Choroid plexus epithelial cell (primary cell): ENCODE measurements at places on chromosomes 12 and 14.

GRCh38 chr14:33647385-33647786 lies 303.5 kb downstream of the EGLN3 start:
- DNase-seq = peak; percentile 98

- DNase-seq = no peak
Observed at GRCh38 chr14:101177301-101177971, 273.9 kb upstream of the RTL1 start.

- peak; percentile 25 for DNase-seq
Observed at GRCh38 chr12:41264281-41264680, 76.2 kb downstream of the PDZRN4 start.

DNA sequence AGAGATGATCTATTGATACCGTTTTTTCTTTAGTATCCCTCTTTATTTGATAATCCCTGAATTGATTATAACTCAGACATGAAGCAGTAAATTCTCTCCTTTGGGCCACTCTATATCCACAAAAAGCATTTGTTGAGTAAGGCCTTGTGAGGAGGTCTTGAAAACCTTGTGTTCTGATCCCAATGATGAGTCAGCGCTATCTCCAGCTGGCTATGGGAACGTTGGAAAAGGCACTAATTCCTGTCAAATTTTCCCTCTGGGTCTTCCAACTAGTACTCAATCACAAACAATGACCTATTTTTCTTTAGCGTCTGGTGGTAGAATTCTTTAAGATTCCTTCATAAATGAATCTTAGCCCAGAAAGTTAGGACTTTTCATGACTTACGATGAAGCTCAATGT lies 168.4 kb upstream of the LRIG3 start:
- DNase-seq = no peak

- no peak for DNase-seq
Observed at GRCh38 chr12:57027805-57028153, 11.4 kb upstream of the TAC3 start.

DNA sequence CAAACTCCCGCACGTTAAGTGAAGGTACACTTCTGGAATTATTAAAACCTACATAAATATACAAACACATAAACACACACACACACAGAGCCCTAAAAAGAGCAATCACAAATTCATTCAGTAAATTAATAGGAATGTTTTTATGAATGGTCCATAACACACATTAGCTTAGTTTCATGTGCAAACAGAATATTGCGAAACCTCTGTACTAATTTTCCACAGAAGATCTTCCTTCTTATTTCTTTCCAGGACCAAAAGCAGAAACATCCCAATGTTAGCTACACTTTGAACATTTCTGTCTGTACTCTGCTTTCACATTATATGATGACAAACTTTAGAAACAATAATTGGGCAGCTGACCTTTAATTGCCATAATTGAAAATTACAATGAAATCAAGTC lies 101.6 kb downstream of the SOX5 start:
- DNase-seq = no peak

DNA sequence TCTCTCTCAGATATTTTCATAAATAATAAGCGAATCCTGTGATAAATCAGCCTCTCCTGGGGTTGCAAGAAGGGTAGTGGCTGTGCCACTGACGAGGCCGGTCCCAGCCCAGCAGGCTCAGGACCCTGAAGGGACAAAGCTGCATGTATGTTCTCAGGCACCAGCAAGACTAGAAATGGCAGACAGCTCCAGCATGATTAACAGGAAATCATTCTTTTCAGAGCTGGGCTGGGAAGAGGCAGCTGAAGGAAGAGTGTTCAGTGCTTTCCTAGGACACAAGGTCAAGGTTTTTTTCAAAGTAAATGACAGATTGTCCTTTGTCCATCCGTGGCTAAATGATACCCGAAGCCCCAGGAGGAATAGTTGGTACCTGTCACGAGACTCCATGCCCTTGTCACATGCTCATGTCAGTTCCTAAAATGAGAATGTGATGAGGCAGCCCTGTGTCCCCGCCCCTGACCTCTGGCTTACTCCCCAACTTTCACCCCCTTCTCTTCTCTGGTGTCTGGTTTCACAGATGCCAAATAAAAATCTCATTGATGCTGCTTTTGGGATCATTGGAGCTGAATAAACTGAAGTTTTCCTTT lies 65.1 kb downstream of the PPP1R36 start:
- DNase-seq = no peak

DNA sequence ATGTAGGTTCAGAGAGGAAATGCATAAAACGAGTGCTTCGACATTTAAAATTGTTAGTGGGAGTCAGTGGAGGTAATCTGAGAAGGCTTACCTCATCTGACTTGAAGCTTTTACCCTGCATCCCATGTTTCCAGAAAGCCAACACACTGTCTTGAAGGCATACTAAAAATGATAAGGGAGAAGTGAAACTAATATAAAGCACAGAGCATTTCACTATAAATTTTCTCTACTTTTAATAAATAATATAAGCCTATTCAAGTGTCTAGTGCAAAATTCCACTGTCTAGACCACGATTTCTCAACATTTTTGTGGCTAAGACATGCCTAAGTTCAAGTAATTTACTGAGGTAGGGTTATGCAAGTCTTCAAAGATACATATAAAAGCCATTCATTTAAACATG lies 29.1 kb upstream of the CDKL1 start:
- peak; percentile 86 for DNase-seq

DNA sequence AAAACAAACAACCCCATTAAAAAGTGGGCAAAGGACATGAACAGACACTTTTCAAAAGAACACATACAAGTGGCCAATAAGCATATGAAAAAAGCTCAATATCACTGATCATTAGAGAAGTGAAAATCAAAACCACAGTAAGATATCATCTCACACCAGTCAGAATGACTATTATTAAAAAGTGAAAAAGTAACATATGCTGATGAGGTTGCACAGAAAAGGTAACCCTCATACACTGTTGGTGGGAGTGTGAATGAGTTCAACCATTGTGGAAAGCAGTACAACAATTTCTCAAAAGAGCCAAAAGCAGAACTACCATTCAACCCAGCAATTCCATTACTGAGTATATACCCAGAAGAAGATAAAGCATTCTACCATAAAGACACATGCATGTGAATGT lies 18.2 kb downstream of the PDE6H start:
- no peak for DNase-seq

DNA sequence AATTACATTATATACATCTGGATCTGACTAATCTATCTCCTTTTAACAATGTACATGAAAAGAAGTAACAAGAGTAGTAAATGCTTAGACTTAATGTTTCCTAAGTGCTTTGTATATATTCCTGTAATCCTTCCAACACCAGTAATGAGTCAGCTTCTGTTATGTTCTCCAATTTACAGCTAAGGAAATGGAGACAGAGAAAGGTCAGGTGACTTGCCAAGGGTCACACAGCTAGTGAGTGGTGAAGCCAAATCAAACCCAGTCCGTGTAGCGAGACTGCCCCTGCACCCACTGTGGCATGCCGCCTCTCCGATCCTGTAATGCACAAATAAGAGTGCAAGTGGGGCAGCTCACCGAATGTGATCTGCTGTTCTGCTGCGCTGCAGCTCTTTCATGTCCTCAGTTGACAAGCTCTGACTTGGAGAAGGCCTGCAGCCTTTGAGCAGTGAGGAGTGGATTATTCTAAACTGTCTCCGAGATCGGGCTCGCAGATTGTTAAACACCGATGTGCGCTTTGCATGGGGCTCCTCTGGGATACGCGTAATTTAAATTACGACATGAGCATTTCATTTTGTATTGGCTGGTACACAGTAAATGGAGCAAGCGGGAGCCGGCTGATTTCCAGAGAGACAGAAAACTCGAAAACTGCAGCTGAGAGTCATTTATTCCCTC lies 65.1 kb upstream of the KTN1 start:
- peak; percentile 83 for DNase-seq

GRCh38 chr14:77375973-77376770 lies 722 bp downstream of the TMED8 start:
- DNase-seq = peak; percentile 21

DNA sequence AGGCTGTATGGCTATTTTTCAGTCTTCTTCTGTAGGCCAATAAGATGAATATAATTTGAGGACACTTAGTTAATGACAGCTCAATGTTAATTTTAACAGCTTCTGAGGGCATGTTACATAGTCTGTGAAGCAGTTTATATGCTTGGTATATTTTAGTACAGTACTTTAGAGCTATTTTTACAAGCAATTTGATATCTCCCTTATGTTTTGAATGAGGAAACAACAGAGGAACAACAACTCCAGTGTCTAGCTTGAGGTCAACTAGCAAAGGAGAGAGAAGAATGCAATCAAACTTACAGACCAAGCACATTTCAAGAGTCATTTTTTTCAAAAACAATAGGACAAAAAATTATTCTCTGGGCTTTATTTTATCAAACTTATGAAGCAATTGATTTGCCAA lies 469.1 kb upstream of the DCN start:
- no peak for DNase-seq

GRCh38 chr14:85991156-85991555 lies 461.2 kb downstream of the FLRT2 start:
- peak; percentile 32 for DNase-seq

GRCh38 chr14:79552778-79553177 lies 658.5 kb downstream of the DIO2 start:
- DNase-seq = no peak

GRCh38 chr12:56803750-56804149 lies 40.6 kb downstream of the HSD17B6 start:
- DNase-seq = no peak

DNA sequence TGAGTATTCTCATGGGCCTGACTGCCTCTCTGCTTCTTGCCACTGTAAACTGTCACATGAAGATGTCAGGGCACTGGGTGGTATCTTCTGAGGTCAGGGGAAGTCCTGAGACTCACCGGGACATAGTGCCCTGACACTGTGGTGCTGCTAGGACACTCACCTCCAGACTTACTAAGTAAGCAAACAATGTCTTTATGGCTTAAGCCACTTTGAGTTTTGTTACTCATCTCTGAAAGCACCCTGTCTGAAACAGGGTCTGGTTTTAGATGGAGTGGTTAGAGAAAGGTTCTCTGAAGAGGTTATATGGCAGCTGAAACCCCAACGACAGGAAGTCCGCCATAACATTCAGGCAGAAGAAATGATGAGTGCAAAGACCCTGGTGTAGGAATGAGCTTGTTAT lies 22.7 kb downstream of the GPR19 start:
- no peak for DNase-seq

DNA sequence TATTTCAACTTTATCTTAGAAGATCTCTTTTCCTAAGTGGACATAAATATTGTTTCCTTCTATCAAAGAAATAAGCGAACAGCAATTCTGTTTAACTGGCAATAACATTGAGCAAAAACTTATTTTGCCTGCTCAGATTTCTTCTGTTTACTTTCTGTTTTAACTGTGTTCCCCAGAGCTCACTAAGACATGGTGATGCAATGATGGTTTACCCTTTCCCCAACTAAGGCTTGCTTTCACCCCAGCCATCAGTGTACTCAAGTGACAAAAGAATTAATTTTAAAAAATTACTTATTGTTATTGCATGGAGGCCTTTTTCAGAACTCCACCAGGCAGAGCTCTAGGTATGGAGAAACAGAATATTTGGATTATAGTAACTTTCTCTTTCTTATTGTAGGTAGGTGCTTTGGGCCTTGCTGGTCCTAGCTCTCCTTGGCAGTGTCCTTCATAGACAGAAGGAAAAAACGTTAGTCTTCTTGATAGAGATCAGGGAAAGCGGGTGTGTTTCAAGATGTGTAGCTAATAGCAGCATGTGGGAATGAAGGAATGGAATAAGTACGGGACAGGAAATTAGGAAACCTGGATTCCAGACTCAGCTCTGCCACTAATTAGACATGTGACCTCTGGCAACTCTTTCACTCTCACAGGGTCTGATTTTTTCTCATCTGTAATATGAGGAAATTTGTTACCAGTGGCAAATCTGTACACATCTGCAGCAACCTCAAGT lies 14.6 kb upstream of the DDHD1 start:
- DNase-seq = peak; percentile 56

DNA sequence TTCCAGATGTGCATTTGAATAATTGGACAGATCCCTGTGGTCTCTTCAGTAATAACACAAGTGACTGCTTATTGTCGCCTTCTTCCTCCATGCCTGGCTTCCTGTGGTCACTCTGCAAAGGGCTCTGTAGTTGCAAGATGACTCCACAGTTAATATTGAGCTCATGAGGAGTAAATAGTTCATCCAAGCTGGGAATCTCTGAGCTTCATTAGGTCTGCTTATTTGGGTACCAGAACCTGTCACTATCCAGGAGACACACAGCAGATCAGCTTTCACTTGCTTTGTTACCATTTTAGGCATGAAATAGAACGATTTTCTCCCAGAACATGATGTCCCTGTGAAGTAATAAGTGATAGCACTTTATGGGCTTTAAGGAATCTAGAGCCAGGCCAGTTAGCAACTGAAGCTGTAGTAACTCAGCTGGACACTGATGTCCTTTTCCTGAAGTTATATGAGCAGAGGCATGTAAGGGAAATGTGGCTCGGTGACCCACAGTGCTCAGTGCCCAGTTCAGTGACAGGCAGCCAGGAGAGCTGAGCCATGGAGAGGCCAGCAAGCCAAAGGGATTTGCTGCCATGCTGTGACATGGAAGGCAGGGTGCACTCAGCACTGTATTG lies 50.1 kb downstream of the CRADD start:
- no peak for DNase-seq

DNA sequence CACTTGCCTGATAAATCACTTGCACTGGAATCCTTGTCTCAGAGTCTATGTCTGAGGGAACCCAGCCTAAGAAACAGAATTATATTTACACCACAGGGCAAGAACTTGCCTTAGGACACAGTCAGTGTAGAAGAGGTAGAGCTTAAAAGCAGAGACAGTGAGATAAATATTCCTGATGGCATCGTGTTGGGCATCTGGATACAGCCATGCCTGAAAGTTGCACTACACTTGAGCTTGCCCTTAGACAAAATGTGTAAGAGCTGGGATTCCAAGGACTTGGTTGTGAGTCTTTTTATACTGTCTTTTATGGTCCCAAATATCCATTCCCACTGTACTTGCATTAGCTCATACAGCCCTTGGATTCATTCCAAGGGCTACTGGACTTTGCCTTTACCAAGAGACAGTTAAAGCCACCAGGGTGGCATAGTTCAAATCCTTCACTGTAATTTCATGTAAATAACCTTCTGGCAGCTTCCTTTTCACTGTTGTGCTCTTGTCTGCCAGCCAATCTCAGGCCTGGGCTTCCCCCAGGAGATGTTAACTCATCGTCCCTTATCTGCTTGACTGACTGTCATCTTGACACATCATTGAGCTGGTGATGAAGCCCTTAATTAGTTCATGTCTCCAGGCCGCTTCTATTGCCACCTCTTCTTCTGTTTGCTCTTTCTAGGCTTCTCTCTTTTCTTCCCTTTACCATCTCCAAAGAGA lies 577.9 kb upstream of the TBX3 start:
- DNase-seq = peak; percentile 33
